NCI-H1417 (cell line): ENCODE measurements at places on chromosomes 7 and 10.
A peak's percentile ranks its signal among the peaks of the same experiment; 100 is the strongest.

GRCh38 chr10:7596356-7596755 is 70.4 kb downstream of the ITIH5 start:
- no peak for DNase-seq

GRCh38 chr10:20682782-20683181 is 214.3 kb downstream of the NEBL start:
- DNase-seq = no peak

DNA sequence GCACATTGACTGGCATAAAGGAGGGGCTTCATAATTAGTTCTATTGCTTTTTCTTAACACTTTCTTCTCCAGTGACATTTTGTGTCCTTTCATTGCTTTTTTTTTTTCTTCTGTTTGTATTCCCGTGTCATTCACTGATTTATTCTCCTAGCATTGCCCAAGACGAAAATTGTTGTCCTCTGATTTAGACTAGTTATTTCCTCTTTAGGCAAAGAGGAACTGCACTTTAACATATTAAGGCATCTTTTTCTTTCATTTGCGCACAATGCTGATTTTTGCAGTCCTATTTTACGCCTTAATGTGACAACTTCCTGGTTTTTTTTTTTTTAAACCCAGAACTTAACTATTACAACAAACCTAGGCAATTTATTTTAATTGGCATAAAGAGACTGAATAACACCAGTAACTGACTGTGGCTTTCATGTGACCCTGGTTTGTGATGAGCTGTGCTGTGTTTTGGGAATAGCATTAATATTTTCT is 39.7 kb downstream of the ARID5B start:
- no peak for DNase-seq

DNA sequence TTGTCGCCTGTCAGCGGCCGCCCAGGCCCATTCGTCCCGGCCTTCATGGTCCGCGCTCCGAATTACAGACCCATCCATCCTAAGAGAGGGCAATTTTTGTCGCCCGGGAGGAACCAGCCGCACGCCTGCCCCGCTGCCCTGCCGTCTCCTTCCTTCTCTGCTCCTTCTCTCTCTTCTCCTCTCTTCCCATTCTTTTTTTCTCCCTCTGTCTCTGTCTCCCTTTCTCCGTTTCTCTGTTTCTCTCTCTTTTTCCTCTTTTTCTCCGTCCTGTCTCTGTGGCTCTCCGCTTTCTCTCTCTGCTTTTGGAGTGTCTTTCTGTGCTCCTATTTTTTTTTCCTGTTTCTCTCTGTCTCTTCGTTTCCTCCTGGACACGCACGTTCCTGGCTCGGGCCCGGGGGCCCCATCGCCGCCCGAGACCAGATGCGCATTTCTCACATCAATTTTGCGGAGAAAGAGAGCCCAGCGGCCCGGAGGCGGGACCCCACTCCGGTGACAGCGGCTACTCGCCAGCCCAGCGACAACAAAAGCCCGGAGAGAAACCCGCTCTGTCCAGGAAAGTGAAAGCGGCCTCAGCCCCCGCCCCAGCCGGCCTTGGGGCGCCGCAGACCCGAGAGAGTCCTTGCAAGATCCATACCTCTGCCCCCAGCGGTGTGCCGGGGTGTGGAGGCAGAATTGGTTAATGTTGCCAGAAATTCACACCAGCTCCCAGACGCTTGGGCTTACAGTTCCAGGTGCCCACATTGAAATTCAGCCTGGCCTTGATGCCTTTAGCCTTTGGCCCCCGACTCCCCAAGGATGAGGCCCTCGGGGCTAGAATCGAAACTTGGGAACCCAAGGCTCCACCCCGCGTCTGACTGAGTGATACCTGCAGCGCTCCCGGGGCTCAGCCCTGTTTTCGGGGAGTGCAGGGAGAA is 4.1 kb downstream of the LBX1 start:
- peak; percentile 36 for DNase-seq

DNA sequence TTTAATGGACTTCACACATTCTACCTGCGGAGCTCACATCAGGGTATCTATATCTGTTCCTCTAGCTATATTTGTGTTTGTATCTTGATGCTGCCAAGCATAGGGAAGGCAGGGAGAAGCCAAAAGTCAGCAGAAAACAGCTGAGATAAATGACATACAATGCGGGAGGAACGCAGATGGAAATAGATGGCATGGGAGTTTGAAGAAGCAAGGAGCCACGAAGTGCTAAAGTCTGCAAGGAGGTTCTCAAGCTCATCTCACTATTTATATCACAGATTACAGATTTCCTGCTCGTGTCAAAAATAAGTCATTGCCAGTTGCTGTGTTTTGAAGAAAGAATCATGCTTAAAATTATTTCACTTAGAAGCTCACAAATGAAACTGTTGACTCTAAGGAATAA is 180.5 kb downstream of the DPP6 start:
- DNase-seq = no peak

GRCh38 chr7:29494350-29494749 is 69.3 kb upstream of the PRR15 start:
- DNase-seq = no peak

- DNase-seq = no peak
Measured at GRCh38 chr10:126243306-126243705, 145.0 kb downstream of the ADAM12 start.

- DNase-seq = no peak
Measured at GRCh38 chr7:102117743-102118142, 168.9 kb upstream of the SH2B2 start.

- DNase-seq = no peak
Measured at GRCh38 chr10:11073410-11073809, 55.7 kb downstream of the CELF2 start.

DNA sequence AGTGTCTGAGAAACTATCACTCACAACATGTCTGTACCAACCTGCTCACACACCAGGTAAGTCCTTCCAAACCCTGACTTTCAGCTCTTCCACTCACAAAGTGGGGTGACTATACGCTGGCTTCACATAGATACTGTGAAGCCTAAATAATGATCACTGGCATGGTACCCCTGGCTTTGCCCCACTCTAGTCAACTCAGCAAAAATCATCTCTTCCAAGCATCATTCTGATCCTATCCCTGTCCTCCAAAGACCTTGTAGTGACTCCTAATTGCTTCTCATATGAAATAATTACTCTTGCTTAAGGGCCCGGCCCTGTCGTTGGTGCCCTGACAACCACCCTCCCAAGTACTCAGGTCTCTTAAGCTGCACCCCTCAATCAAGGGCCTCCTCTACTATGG is 97.8 kb downstream of the SLC25A13 start:
- no peak for DNase-seq

DNA sequence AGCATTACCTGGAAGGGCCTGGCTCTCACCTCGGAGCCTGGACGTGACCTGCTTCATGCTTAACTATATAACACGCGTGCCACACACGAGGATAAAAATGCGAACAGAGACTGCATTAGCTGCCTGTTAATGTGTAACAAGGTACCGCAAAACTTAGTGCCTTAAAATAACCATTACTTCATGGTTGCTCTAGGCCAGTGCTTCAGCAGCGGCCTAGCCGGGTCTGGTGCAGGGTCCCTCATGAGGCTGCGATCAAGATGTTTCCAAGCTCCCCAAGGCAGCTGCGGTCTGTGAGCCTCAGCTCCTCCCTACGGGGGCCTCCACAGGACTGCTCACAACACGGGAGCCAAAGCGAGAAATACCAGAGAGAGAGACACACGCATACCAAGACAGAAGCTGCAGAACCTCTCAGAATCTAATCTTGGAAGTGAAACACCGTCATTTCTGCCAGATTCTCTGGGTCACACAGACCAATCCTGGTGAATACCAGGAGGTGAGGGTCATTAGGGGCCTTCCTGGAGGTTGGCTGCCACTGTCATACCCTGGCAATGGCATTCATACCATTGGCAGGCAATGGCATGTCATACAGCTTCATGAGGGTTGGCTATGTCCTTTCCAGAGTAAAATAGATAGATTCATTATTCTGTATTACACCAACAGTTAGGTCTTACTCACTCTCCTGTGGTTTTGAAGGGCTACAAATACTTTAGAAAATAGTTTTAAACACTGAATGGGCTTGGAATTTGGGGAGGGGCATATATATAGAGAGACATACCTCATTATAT is 94.5 kb downstream of the HIPK2 start:
- no peak for DNase-seq

GRCh38 chr7:119415682-119416081 is 857.3 kb upstream of the KCND2 start:
- DNase-seq = no peak

GRCh38 chr7:153084278-153084677 is 324.7 kb downstream of the ACTR3B start:
- DNase-seq = no peak

DNA sequence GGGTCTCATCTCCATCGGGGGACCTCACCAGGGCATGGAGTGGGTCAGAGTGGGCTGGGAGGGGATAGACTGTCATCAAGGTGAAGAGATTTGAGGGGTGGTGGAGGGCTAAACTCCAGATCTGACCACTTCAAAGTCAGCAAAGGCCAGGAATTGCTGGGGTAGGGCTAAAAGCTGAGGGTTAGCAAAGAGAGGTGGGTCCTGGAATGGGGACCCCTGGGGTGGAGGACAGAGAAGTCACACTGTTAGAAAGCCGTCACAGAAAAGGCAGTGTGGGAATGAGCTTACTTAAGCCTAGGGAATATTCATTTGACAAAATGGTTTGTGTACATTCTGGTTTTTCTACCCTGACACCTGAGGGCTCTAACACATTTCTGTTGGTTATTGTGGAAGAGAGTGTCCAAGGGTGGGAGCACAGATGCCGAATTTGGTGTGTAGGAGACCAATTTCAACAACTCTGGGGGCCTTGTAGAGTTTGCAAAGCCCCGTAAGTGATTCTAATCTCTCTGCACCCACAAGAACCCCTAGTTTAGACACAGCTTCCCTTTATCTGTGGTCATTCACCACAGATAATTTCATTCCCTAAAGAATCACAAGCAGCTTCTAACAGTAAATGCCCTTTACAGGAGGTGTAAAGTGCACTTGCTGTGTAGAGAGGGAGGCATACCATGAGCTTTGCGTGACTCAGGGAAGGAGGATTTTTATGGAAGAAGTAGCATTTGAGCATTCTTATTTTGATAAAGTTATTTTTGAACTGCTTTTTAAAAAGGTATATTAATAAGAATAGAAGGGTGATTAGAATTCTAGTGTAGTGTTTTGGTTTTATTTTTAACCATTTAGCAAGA is 6.4 kb downstream of the FBH1 start:
- DNase-seq = no peak

DNA sequence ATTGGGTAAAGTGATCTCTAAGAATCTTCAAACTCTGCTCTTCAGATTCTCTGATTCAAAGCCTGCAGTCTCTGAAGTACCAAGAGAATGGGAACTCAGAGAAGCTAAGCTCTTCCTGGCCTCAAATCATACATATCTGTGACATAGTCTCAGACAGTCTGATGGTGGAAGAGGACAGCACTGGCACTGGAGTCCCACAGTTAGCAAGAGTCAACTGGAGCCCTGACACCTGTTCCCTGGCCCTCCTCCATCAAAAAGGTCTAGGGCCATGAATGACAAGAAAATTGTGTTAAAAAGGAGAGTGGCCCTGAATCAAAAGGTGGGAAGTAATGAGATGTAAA is 37.7 kb downstream of the PRSS2 start:
- no peak for DNase-seq

GRCh38 chr7:155527664-155528063 is 18.7 kb downstream of the CNPY1 start:
- DNase-seq = no peak
